ENCODE measurements at places on chromosomes 6 and 20.

DNA sequence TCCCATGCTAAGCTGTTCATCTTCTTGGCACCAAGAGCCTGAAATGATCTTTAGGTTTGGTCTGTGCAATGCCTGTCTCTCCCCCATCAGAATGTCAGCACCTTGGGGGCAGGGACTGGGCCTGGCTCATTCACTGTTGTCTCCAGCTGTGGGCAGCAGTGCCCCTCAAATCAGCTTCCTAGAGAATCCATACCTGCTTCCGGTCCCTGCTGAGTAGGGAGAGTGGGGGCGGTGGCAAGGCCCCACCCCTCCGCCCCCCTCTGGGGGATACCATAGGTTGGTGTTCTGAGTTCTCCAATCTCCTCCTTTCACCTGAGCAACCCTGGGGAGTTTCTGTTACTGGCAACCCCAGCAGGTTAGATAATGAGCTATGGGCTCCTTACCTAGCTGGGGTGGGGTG, 19.2 kb upstream of the SPDEF start:
- no peak for DNase-seq

DNA sequence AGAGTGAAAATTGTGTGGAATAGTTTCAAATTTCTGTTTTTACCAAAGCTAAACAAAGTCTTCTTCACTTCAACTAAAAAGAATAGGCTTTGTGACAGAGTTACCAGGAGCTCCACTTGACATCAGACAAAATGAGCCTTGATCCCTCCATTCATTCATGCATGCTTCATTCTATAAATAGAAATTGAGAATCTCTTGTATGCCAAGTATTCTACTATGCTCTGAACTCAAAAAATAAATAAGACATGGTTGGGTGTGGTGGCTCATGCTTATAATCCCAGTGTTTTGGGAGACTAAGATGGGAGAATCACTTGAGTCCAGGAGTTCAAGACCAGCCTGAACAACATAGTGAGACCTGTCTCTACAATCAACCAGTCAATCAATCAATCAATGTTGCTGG, 236.6 kb upstream of the FAM83B start:
- DNase-seq, result no peak

DNA sequence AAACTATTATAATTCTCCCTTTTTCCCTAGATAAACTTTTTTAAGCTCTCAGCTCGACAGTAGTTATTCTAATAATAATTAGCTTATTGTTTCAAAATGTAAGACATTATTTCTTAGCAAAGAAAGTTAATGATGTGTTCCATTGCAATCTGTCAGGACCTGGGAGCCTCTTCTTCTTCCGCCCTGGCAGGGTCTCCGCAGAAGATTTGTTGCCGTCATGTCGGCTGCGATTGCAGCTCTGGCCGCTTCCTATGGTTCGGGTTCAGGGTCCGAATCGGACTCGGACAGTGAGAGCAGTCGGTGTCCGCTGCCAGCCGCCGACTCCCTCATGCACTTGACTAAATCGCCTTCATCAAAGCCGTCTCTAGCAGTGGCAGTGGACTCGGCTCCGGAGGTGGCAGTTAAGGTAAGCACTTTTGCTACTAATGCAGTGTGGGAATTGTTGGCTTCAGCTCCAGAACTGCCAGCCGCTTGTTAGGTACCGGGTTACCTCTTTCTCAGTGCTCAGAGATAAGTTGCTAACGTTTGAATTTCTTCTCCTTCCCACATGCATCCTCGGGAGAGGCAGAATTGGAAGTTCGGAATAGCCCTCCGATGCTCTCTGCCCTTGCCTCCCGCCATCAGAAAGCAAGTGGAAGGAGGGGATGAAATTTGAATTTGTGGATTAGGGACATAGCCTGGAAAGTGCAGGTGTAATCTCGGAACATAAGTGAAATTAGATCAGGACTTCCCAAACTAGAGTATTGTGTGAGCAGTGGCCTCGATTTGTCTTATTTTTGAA, at the start of gene CDC40:
Gene CDC40, plus strand, starts transcription at position 200 of the 781 bp plus-strand sequence. Its CDS starts 18 bp downstream, at position 218.
- DNase-seq, result peak; percentile 16

DNA sequence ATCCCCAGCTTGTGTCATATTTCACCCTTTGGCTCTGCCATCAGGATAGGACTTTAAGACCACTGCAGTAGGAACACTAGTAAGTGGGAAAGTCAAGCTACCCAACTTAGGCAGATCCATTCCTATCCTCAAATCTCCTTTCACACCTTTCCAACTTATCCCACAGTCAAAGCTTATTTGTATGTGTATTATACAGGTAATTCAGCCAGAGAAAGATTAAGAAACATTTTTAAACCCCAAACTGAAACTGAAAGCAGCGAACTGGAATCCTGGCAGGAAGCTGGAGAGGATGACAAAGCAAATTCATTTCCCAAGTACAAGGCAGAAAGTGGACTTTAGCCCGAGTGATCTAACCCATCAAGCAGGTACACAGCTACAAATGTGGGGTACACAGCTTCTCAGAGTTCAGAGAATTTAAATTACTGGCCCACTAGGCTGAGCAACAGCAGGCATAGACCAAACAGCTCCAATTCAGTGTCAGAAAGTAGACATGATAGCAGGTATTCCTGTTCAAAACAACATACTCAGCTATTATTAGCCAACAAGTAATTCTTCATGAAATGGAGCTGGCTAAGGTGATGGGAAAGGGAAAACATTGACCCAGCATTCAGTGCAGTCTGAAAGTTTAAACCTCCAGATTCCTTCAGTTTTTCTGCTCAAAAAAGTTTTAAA, 39.1 kb downstream of the ILRUN start:
- DNase-seq, result no peak

DNA sequence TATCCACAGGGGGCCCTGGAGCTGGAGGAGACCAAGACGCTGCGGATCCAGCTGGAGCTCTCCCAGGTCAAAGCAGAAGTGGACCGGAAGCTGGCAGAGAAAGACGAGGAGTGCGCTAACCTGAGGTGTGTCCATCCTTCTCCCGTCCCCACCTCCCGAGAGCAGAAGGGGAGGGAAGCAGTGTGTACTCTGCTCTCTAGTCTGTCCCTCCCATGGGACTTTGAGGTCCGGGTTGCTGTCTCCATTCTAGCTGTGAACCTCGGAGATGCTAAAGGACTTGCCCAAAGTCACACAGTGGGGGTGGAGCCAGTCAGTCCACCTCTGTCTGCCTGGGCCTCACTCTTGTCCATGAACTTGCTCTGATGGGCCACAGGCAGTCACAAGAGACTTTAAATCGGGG, 44.1 kb downstream of the MYH7B start:
- no peak for DNase-seq

GRCh38 chr6:98578016-98578415, 256.4 kb upstream of the POU3F2 start:
- no peak for DNase-seq

All from T-helper 1 cell (primary cell).